Stimulated activated CD8-positive, alpha-beta memory T cell treated with anti-CD3 and anti-CD28 coated beads, Interleukin-7, amount 100 ng/mL, for 1 hour (primary cell): ENCODE measurements at places on chromosomes 4 and X.

DNA sequence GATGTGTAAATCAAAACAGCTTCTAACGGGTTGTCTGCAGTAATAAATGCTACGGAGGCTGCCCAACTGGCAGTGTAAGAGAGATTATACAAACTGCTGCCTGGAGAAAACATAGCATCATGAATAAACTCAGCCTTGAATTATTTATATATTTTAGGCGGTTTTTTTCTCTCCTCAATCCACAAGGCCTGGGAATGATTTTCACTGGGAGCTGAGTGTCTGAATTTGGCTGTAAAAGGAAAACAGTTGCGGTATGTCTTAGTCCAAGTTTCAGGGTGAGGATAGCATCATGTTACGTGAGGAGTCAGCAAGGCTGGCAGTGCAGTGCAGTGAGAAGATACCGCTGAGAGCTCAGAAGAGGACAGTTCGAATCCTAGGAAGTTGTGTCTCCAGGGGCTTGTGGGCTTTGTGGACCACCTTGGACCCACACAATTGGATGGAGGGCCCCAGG, 291.5 kb upstream of the BOD1L1 start:
- no peak for DNase-seq

DNA sequence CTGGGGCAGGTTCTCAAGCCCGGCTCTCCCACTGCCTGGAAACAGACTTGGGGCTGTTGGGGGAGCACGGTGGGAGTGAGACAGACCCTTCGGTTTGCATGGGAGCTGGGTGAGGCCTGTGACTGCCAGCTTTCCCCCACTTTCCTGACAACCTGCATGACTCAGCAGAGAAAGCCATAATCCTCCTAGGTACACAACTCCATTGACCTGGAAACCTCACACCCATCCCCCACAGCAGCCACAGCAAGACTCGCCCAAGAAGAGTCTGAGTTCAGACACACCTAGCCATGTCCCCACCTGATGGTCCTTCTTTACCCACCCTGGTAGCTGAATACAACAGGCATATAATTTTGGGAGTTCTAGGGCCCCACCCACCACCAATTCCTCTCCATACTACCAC, 57.6 kb upstream of the UBQLN2 start:
- DNase-seq, result no peak

- no peak for DNase-seq
Measured at GRCh38 chr4:39204543-39204942, 22.2 kb downstream of the WDR19 start.

DNA sequence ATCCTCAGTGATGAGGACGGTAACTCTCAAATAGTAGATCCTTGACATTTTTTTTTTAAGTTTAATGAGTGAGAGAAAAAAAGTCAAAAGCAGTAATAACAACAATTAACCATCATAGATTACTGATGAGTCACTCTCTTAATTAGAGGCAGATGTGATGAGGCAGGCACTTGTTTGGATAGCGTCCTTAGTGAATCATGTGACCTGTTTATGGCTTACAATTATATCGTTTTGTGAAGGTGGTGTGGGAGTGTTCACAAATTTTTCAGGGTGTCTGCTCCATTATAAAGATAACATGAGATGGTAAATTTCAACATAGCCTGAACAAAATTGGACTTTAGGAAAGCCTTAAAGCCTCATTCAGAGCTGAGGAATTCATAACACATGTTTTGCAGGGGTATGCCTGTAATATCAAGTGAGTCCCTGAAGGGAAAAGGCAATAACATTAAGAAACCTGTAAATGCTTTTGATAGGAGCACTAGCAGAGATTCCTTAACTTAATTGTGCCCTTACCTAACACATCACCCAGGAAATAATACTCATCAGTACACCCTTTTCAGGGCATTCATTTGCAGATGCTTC, 51.9 kb upstream of the XIAP start:
- no peak for DNase-seq

DNA sequence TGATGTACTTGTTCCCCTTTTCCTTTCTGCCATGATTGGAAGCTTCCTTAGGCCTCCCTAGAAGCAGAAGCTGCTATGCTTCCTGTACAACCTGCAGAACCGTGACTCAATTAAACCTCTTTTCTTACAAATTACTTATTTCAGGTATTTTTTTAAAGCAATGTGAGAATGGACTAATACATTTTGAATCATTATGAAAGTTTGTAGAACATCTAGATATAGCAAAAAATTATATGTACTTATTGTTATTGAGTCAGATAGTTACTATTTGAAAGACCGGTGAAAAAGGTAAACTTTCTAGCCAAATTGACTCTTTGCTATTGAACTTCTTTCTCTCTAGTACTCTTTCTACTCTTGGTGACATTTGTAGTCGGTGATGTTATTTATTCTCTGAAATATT, 777.3 kb upstream of the GALNTL6 start:
- no peak for DNase-seq

GRCh38 chrX:96989830-96990571, 106.3 kb downstream of the RPA4 start:
- no peak for DNase-seq

DNA sequence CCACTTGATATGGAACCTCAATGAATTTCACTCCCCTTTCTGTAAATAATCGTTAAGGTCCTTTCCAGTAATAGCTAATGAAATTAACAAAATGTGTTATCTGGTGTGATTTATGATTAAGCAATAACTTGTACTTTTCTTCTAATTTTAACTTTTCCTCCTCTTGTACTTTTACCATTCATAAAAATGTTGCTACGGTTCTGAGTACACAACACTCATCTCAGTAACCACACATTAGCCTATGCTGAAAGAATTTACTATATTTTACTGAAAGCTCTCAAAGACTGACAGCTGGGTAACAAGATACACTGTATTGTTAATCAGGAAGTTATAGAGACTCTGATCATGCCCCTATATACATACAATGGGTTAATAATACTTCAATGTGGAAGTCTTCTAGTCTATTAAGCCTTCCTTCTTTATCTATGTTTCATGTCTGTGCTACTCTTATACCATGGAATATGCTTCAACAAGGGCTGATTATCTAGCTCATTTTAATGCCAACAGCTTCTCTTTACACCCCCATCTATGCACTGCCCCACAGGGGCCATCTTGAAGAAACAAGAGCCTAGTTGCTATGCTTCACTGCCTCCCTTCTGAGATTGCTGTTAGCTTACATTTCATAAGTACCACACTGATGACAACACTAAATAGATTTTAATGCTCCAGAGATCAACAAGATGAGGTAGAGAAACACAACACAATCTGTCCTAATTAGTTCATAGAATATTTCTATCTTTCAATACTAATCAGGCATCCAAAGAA, 39.1 kb downstream of the LAMP2 start:
- DNase-seq, result no peak

DNA sequence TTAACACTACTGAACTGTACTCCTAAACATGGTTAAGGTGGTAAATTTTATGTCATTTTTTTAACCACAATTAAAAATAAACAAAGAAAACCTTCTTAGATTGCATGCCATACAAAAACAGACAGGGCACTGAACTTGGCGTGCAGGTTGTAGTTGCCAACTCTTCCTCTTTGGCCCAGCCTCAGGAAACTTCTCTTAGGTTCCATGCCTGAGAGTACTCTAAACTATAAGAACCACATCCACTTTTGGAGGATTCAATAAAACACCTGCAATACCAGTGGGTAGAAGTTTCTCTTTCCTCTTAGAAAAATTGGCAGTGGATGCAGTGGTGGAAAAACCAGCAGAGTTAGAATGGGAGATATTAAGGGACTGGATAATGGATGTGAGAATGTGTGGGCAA, 103.4 kb downstream of the LUZP4 start:
- no peak for DNase-seq

DNA sequence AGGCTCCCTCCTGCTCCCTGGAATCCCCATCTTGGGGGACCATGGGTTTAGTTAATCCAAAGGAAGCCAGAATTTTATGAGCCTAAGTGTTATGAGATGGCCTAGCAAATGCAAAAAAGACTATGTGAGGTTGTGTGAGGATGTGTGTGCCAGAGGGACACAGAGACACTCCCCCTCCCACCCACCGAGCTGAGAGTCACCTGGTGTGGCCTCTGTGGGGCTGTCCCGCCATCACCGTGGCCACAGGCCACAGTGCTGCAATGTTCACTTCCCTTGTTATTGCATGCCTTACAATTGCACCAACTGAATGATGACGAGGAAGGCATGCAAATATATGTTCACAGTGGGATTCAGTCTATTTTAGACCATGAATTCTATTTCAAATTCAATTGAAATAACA, 601 bp upstream of the FGFBP2 start:
- peak; percentile 11 for DNase-seq
